ENCODE measurements at places on chromosomes 5 and 9.

GRCh38 chr9:5263351-5264218 is 32.4 kb downstream of the INSL4 start:
- DNase-seq: peak; percentile 7

- DNase-seq: no peak
Measured at GRCh38 chr9:94082956-94083355, 1.3 kb upstream of the PTPDC1 start.

GRCh38 chr5:121967187-121967586 is 5.4 kb downstream of the SRFBP1 start:
- DNase-seq: peak; percentile 41

DNA sequence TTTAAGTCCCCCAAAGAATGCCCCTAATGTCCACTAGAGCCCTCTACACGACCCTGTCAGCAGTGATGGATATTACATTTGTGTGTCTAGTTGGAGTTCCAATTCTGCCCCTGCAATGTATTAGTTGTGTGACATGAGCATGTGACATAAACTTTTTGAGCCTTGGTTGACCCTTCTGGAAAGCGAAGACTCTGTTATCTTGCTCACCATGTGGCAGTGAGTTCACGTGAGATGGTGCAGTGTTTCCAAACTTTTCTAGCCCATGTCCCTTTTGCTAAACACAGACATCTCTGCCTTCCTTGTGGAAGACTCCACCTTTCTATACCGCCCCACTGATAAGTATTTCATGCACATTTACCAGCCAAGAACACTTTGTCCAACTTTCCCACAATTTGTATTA is 87.0 kb upstream of the BOD1 start:
- DNase-seq: no peak

DNA sequence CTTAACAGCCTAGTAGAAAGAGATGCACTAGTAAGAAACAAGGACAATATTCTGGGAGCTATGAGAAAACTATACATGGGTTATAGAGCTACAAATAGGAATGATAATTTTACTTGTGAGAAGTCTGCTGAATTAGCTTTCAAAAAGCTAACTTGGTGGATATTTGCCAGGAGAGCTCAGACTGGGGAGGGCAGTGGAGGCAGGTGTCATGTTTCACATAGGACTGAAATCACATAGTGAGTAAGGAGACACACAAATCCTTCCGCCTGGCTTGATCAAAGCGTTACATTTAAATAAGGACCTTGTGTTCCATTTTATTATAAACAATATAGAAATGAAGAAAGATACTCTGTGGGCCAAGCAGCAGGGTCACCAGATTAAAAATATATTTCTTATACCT is 235.0 kb downstream of the ISL1 start:
- DNase-seq: no peak

- DNase-seq: no peak
Measured at GRCh38 chr5:33837301-33837700, 54.5 kb downstream of the ADAMTS12 start.

- DNase-seq: no peak
Measured at GRCh38 chr9:12712532-12712931, 19.3 kb downstream of the TYRP1 start.

DNA sequence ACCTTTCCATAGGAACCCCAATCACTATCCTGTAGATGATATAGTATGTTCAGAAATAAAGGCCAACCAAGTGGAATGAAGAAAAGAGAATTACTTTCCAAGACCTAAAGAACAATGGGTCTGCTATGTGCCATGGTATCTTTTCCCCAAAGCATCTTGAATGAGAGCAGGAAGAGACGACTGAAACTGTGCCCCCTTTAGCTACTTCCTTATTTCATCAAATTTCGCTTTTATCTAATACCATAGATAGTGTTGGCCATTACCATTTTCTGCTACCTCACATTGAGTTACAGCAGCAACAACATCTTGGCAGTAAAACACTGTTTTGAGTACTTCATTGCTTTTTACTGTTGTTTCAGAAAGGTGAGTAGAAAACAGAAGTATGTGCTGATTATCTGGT is 266.6 kb downstream of the CD180 start:
- DNase-seq: no peak

DNA sequence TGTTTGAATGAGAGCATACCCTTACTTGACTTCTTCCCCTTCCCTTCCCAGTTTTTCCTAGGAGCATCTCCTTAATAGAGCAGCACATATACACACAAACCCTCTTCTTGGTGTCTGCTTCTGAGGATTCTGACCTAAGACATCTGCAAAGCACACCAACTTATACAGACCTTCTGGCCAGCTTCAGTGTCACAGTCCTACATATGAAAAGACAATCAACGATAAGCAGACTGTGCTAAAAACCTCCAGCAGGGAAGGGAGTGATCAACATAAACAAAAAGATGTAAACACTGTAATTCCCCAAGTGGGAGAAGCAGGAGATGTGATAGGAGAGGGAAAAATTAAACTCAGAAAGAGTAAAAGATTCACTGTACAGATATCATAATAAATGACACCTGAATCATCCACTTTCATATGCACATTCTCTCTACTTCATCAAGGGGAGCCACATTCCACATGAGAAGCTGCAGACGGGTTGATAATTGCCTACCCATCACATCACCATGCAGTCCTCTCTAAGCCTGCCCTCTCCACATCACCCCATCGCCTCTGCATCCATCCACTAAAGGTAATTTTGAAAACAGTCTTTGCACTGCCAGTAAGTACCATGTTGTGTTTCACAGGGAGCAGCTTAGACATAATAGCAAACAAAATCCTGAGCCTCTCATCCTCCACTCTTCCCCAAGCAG is 13.0 kb downstream of the APBA1 start:
- DNase-seq: no peak

Measured in fibroblast of skin of right quadriceps (primary cell).